ENCODE measurements at places on chromosomes 5 and 9.
A peak's percentile ranks its signal among the peaks of the same experiment; 100 is the strongest.

DNA sequence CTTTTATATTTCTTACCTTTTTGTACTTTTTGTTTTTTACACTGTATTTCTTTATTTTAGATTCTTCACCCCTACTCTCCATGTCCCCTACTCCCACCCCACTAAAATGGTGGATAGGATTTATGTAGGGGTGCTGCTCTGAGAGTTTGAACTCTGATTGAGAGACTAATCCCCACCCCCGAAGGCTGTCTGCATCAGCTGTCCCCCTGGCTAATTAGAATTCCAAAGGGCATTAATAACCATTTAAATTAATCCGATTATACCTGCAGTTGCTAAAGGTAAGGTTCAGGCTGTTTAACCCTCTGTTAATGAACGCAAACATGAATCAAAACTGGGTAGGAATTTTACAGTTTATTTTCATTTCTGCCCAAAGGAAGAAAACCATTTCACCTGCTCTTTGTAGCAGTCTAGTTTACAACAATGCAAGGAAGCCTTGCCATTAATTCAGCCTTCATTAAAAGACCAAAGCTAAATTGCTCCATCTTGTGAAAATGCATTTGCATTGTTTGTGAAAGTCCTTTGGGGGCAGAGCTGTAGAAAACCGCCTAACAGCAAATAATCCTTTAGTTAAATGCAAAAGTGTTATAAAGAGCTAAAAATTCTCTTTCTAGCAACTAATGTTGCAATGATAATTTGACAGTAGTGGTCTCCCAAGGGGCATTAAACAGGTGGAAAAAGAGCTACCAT lies 71.2 kb downstream of the ZCCHC7 start:
- no peak for DNase-seq

GRCh38 chr9:117672369-117672768 lies 31.8 kb upstream of the TLR4 start:
- DNase-seq = no peak

DNA sequence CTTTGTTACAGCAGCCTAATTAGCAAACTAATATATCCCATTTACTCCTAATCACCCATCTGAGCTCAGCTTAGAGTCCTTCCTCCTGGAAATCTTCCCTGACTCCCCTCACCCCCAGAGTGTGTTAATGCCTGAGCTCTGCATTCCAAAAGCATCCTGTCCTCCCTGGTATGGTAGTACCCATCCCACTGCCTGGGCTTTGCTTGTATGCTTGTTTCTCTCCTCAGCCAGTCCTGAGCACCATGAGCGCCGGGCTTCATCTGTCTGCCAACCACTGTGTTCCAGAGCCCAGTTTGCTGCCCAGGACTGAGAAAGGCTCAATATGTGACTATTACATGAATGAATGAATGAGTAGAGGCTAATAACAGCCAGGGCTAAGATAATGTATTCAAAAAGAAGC lies 272.4 kb downstream of the CDK5RAP2 start:
- DNase-seq = no peak

- DNase-seq = peak; percentile 83
Measured at GRCh38 chr9:94668928-94669729, 29.8 kb upstream of the FBP1 start.

GRCh38 chr9:130990306-130990977 lies 18.5 kb upstream of the LAMC3 start:
- DNase-seq = no peak

GRCh38 chr5:156051972-156052371 lies 275.0 kb upstream of the SGCD start:
- DNase-seq = no peak

DNA sequence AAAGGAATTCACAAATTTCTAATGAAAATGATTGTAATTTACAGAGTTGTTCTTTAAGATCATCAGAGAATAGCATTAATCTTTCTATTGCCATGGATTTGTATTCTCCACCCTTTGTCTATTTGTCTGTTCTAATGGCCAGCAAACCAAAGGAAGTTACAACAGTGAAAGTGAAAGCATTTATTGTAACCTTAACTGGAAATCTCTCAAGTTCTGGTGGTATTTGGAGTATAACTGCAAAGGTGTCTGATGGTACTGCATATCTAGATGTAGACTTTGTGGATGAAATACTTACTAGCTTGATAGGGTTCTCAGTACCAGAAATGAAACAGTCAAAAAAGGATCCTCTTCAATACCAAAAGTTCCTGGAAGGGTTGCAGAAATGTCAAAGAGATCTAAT lies 21.7 kb downstream of the RMI1 start:
- no peak for DNase-seq

- peak; percentile 64 for DNase-seq
Measured at GRCh38 chr9:81522716-81523551, 166.4 kb downstream of the TLE1 start.

- DNase-seq = no peak
Measured at GRCh38 chr5:52893105-52893504, 96.0 kb upstream of the ITGA2 start.

- no peak for DNase-seq
Measured at GRCh38 chr5:110681109-110681508, 45.4 kb downstream of the TMEM232 start.

GRCh38 chr9:2576631-2577030 lies 45.0 kb upstream of the VLDLR start:
- no peak for DNase-seq

DNA sequence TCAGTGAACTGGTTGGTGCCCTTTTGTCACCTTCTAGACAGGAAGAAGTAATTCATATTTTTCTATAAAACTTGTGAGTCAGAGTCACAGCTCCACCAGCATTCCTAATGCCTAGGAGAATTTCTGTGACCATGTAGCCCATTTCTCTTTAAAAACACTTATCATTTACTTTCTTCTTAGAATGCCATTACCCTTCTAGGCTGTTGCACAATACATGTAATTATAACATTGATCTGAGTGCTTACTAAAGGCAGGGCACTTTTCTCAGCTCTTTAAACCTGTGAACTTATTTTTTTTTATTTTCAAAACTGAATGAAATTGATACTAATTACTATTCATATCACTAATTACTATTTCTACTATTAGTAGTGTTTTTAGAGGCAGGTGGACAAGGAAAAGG lies 373.7 kb downstream of the TLE4 start:
- no peak for DNase-seq

DNA sequence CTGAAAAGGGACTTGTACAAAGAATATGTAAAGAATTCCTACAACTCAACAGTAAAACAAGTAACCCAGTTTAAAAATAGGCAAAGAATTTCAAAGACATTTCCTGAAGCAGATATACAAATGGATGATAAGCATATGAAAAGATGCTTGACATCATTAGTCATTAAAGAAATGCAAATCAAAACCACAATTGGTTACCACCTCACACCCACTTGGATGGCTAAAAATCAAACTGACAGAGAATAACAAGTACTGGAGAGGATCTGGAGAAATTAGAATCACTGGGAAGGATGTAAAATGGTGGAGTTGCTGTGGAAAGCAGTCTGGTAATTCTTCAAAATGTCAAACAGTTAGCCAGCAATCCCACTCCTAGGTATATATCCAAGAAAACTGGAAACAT lies 12.5 kb upstream of the FOXE1 start:
- no peak for DNase-seq

DNA sequence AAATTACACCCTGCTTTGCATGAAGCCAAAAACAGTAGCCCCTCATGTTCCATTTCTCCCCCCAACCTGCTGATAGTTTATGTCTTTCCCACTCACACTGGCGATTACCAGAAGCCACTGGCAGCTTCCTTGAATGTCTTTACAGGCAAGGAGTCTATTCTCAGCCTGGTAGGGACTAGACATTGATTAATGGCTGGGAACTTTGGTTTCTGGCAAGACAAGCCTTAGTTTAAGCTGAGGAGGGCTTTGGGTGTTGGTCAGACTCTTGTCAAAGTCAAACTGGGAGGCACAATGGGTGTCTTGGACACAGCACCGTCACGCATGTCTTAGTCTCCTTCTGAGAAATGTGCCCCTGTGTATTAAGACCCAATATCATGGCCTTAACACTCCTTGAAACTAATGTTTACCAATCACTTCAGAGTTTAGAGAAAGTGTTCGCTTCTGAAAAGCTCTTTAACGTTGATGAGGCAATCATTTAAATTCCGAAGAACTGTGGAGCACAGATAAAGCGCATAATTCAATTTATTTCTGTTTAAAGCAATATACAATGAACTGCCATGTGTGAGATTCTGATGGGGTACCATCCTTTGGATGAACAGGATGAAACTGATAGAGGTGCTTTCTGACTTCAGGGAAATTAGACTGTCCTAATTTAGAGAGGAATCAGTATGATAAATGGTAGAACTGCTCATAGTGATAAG lies 53.9 kb upstream of the CPEB4 start:
- DNase-seq = no peak

GRCh38 chr9:37486616-37487548 lies 1.1 kb downstream of the POLR1E start:
- DNase-seq = peak; percentile 23

GRCh38 chr9:68983522-68984424 lies 30.1 kb downstream of the PRKACG start:
- DNase-seq = no peak

DNA sequence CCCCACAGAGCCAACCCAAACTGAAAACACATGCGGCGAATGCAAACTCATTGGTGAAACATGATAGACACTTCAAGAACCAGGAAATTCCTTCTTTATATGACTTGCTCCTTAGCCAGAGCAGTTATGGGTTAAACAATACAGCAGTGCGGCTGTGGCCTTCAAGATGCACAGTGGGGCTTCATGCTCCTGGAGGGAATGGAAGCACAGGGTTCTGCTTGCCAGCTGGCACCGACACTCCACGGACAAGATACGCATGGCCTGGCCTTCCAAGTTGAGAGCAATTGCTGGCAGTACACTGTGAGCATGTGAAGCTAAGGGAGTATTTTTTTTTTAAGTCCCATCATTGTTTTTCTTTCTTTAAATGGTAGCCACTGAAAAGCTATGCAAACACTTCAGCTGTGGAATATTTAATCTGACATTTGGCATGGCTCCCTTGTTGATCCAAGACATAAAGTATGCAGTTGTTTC lies 451.6 kb upstream of the CD180 start:
- no peak for DNase-seq

DNA sequence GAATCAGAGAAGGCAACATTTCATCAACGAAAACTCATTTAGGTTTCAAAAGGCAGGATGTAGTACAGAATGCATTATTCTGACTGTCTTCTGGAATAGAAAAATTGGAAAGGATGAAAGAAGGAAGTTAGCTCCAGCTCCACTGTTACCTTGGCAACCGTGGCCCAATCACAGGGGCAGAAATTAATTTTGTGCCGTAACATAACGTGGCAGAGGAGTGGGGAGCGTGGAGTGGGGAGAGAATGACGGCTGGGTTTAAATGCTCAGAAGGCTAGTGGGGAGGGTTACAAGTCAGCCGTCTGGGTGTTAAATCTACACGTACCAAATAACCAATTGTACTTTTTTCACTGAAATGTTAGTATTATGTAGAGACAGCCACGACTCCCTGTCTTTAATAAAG lies 32.3 kb upstream of the EQTN start:
- no peak for DNase-seq

DNA sequence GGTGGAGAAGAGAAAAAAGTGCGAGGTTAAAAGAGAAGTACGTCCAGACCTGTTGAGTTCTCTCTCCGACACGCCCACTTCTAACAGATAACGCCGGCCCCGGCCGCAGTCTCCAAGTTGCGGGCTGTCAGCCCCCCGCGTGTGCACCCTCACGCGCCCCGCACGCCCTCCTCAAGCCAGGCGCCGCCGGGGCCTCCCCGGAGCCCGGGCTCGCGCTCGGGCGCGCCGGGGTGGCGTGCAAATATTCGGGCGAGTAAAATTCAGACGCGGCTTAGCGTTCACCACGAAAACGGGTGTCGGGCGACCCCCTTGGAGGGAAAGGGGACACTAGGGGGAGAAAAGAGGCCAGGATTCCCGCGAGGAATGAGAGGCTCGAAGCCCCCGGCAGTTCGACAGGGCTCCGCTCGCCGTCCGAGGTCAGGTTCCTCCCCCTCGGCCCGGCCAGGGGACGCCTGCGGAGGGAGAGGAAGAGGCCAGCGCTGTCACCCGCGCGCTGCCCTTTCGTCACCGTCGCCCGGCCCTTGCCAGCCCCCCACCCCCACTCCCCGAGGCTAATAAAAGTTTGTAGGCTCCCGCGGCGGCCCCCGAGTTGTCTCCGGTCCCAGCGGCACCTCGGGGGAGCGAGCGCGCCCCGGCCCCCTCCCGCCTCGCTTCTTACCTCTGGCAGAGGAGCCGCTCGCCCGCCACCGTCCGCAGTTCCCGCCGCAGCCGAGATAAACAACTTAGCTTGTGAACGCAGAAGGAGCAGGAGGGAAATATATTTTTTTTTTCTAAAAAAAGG lies 743 bp downstream of the NR3C1 start:
- DNase-seq = peak; percentile 35

- DNase-seq = no peak
Measured at GRCh38 chr5:118616281-118616680, 372.1 kb downstream of the DTWD2 start.

- no peak for DNase-seq
Measured at GRCh38 chr9:7936996-7937395, 137.4 kb upstream of the DMAC1 start.

- DNase-seq = no peak
Measured at GRCh38 chr9:13137426-13137825, 142.1 kb downstream of the MPDZ start.

- DNase-seq = peak; percentile 100
Measured at GRCh38 chr5:168944004-168944403, 356.9 kb downstream of the SLIT3 start.

DNA sequence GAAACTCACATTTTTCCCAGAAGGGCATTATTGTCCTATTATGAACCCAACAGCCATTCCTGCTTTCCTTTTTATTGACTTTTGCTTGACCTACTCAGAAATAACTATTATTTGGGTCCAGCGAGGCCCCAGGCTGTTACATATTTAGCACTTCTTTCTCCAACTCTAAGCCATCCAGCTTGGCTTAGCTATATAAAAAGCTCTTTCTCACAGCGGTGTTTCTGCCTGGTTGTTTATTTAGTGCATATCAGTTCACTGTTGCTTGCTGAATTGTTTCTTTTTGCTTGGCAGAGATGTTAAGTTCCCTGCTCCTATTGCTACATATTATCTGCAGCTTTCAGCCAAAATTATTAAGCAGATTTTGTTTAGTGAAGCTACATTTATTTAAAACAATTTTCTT lies 1156.8 kb upstream of the SEMA6A start:
- no peak for DNase-seq

- no peak for DNase-seq
Measured at GRCh38 chr5:149796836-149797235, 66.7 kb downstream of the PPARGC1B start.

DNA sequence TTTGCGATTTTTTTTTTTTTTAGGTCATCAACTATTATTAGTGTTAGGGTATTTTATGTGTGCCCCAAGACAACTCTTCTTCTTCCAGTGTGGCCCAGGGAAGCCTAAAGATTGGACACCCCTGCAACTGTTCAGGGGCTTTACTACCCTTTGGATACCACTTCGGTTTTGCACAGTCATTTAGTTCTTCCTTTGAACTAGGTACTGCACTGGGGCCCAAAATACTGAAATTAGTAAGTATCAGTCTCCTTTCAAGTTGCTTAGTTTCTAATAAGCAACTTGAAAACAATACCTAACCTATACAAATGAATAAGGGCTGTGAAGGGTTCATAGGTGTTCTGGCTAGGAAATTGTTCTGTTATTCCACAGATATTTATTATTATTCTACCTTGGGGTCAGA lies 45.3 kb downstream of the CWC27 start:
- no peak for DNase-seq

- DNase-seq = no peak
Measured at GRCh38 chr5:66994790-66995189, 201.8 kb downstream of the CD180 start.

GRCh38 chr5:144448457-144448856 lies 277.8 kb downstream of the KCTD16 start:
- peak; percentile 71 for DNase-seq

Data from SK-N-DZ (cell line).